ENCODE measurements at places on chromosomes 12 and 14.
A peak's percentile ranks its signal among the peaks of the same experiment; 100 is the strongest.

- DNase-seq = no peak
Measured at GRCh38 chr12:109134186-109134917, 18.0 kb downstream of the ACACB start.

DNA sequence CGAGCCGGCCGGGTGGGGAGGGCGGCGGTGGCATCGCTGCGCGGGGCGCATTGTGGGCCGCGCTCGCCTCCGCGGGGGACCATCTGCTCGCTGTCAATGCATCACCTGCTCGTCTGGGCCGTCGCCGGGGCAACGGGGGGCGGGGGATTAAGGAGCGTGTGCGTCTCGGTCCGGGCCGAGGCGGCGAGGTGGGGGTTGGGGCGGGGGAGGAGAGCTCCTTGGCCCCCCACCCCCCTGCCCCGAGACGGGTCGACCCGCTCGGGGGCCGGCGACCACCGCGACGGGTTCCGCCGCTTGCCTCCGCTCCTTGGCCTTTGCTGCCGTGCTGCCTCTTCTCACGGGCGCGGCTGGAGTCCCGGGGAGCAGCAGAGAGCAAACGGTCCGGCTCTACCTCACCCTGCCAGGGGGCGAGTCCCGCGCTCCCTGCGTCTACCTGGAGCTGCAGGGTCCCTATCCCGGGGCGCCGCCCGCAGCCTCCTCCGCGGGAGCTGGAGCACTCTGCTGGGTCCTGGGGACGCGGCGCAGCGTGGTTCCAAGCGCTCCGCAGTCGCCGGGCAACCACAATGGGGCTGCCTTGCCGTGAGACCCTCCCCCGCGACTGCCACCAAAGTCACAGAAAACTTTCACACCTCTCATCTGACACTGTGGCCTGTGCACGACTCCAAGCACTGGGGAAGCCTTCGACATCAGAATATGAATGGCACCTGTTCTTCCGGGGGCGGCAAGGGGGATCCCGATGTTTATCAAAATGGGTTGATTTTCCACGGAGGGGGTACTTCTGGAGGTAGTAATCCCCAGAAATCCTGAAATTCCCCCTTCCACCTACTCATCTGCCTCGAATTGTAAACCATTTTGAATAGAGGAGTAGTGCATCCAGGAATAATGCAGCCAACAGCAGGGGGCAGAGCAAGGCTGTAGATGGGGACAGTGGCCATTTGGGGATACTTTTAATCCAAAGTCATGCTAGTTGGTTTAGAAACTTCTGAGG, at the start of gene C12orf42:
TSS of gene C12orf42 (minus strand) at position 500 of the 988 bp plus-strand sequence. CDS start 17,542 bp downstream, outside the sequence.
- DNase-seq = peak; percentile 20

DNA sequence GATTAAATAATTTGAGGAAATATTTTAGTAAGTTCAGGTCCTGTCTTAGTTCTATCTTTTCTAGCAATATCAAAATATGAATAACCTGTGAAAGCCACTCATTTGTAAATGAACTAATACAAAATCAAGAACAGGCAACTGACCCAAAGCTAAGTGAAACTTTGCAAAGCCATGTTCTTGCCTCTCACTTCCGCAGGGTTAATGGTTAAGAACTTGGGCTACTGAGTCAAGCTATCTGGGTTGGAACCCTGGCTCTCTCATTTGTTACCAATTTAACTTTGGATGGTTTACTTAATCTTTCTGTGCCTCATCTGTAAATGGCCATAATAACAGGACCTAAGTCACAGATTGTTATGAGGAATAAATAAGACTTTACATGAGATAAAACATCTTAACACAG, 2.8 kb downstream of the KIF21A start:
- no peak for DNase-seq

DNA sequence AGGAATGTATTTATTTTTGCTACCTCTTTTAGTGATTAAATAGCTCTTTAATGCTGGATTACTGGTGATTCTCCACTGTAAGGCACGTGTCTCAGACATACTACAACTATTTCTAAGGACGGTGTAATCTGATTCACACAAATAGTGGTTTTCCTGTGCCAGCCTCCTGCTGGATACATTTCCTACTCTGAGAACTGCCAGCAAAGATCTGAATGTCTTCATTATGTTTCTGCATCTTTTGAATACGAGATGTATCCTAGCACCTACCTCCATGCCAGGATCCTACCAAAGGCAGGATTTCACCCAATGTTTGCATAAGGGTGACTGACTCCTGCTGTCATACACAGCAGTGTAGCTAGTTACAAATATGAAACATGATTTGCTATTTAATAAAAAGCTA, 120.6 kb downstream of the PRICKLE1 start:
- no peak for DNase-seq

DNA sequence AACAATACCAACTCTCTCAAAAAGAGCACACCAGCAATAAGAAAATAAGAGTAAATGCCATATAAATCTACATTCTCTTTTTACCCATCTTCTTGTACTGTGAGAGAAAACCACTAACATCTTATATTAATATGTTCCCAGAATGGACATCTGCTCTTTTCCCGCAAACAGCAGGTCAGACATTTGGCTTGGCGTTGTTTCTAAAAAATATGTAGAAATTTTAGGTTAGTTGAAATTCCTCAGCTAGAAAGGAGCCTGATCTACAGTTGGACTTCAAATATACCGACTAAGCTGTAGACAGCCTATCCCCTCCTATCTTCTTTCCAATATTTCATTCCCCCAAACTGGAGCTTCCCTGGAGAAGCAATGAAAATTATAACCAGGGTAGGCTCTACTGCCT, 88.7 kb downstream of the PPP2R5E start:
- no peak for DNase-seq

GRCh38 chr12:47903927-47904712, 674 bp downstream of the VDR start:
- peak; percentile 65 for DNase-seq

DNA sequence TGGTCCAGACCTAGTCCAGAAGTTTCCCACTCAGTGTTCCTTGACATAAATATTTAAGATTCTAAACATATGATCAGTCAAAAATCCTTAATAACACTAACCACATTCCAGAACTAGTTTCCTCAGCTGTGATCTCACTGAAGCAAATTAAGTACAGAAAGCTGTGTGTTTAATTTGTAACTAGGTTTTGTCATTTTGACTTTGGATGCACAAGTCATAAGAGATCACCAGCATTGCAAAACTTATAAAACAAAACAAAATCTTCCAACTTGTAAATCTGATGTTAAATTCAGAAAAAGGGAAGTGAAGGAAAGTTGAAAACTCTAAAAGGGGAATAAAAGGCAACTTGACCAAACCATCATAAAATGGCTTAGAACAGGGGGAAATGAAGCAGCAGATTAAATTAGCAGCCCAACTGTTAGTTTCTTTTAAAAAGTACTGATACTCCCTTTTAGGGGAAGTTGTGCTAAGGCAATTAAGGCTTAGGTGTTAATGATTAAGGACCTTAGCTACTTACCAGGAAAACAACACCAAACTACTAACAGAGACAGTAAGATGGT, 56.6 kb downstream of the SH2B3 start:
- no peak for DNase-seq

DNA sequence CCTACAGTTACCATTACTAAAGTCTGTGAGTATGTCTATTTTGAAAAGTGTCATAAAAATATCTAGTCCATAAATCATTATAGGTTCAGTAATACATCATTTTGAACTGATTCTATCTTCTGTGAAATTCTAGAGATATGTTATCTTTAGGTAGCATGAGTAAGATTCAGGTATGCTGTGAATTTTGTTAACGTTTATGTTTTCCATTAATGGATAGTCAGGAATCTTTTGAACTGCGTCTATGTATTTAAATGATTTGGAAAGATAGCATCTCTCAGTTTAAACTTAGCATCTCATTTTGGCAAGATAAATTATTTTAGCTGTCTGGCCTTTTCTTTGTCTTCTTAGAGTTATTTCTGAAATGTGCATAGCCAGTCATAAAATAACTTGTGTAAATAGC, 8.3 kb downstream of the ALG10B start:
- DNase-seq = no peak

GRCh38 chr12:47773062-47773857, at the start of gene SLC48A1:
Gene SLC48A1 (plus strand): TSS chr12:47773238. CDS start chr12:47773305, 67 bp downstream.
- DNase-seq = peak; percentile 59

- no peak for DNase-seq
Measured at GRCh38 chr12:83388551-83388950, 701.8 kb downstream of the TMTC2 start.

GRCh38 chr12:115966376-115966775, 311.1 kb downstream of the MED13L start:
- no peak for DNase-seq

DNA sequence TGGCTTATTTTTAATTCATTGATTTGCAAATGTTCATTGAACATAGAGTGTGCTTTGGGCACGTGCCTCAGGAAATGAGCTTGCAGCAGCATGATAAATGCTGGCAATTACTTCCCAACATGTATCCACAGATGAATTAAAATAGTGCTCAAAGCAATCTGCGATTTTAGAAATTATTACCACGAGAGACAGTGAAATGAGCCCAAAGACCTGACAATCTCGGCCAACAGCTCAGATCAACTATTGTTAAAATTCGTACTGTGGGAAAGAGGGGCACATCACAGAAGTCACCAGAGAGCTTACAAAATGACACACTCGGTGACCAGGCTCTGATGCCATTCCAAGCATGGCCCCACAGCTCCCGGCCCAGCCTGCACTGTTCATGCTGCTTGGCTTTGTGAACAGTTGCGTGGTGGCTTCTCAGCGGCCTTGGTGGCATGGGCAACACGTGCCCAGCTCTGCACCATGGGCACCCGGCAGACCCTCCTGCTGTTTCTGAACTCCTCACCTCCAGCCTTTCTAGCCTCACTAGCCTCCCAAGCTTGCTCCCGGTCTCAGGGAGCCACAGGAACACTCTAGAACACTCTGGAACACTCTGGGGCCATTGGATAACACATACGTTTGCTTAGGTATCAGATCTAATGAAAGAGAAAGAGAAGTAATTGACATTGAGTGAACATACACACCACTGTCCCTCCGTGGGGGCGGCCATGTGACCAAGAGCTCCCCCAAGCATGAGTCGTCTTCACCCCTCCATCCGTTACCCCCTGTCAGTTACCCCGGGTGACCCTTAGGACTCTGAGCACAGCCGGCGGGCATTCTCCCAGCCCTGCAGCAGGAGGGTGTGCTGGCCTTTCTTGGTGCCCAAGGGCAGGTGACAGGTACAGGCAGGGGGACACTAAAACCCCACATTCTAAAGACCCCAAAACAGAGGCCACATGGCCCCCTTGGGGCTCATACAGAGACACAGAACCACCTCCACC, 28.0 kb downstream of the RIMBP2 start:
- DNase-seq = no peak

DNA sequence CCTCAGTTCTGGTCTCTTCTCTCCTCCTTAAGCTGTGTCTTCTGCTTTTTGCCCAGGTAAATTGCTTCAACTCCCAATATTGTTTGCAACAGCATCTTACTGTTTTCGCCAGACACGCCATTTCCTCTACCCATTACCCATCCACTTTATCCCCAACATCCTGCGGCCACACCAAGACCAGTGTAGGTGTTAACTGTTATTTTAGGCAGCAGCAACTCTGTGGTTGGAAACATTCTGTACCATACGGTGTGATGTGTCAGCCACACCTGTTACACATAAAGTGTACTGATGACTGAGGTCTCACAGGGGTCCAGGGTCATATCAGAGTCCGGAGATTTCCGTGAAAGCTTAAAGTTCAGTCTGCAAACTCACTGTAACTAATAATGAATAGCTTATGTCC, 21.8 kb upstream of the KLRD1 start:
- no peak for DNase-seq

DNA sequence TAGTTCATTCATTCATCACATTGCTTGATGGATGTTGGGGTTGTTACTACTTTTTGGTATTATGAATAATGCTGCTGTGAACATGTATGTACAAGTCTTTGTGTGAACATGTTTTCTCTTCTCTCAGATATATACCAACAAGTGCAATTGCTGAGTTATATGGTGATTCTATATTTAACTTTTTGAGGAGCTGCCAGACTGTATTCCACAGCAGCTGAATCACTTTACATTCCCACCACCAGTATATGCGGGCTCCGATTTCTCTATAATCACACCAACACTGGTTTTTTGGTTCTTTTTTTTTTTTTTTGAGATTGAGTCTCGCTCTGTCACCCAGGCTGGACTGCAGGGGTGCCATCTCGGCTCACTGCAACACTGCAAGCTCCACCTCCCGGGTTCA, 22.2 kb upstream of the PLEKHG6 start:
- DNase-seq = no peak

DNA sequence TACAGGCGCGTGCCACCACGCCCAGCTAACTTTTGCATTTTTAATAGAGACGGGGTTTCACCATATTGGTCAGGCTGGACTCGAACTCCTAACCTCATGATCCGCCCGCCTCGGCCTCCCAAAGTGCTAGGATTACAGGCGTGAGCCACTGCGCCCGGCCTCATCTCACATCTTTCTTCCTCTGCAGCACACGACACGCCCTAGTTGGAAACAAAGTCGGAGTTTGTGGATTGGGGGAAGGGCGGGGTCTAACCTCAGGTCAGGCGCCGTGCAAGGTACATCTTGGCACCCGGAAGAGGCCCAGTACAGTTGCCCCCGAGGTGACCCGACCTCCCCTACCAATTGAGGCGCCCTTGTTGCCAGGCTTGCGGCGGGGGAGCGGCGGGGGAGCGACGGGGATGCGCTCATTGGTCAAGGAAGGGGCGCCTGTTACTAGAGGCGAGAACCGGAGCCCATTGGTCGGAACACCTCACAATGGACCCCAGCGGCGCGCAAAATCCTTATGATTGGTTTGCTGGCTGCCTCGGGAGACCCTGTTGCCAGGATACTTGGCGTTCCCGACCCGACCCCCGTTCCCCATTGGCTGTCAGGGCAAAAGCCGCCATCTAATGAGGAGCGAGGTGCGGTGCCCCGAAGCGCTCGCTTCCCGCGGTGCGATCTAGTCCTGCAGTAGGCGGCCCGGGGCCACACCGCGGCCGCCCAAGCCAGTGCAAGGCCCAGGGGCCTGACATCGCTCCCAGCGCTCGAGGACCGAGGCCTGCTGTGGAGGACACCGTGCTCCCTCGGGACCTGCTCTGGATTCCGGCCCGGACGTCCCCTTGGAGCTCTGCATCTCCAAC, at the start of gene REC8:
TSS of gene REC8 (plus strand) at position 659 of the 839 bp plus-strand sequence. CDS start 473 bp downstream, outside the sequence.
- DNase-seq = peak; percentile 66

DNA sequence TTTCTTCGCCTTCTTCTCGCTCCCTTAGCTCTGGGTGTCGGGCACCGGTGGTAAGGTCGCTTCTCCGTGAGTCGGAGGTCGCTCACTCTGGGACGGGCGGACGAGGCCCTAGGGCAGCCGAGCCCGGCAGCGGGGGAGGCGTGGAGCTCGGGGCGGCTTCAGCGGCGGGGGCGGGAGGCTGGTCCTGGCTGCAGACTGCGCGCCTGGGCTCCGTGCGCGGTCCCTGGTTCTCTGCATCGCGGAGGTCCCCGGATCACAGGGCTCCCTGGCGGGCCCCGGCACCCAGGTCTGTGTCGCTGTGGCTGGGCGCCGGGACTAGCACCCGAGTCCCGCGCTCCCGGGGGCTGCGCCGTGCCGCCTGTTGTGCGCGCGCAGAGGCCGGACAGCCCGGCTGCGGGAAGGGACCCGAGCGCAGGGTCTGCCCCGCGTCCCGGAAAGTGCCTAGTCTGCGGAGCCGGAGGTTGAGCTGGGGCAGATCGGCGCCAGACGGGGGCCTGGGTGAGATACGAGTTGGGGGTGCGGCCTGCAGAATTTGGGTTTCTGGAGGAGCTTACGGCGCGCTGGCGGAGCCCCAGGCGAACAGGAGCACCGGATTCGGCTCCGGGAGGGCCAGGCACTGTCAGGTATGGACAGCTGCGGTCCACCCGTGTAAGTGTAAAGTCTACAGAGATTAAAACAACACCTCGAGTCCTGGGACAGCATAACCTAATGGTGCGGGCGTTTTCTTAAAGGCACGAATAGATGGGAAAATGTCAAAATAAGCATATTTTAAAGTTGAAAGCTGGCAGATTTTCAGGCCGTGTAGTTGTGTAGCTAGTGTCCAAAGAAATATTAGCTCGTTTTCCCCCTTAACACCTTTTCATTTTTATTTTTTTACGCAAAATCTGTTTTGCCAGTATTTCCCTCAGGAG, 713 bp downstream of the FRMD6 start:
- peak; percentile 60 for DNase-seq

Measured in stimulated activated naive CD4-positive, alpha-beta T cell treated with Interleukin-2 at 50 U/mL for 16 hours (primary cell).